ENCODE measurements at places on chromosomes 4 and X. TPM values are rescaled to one million over a fixed set of nuclear protein-coding genes. Genes with fewer than 3 reads are reported as not detected.

The IL9R gene
- 0.13 TPM for total RNA-seq

The ASB9 gene
- total RNA-seq = 26.5 TPM

The USP51 gene
- 0.37 TPM for total RNA-seq

The MAGEB2 gene
- not detected for total RNA-seq

The TRIM60 gene
- total RNA-seq = not detected

The STATH gene
- not detected for total RNA-seq
